HFFc6 (cell line): ENCODE measurements at places on chromosomes 5 and 9.
A peak's percentile ranks its signal among the peaks of the same experiment; 100 is the strongest.

DNA sequence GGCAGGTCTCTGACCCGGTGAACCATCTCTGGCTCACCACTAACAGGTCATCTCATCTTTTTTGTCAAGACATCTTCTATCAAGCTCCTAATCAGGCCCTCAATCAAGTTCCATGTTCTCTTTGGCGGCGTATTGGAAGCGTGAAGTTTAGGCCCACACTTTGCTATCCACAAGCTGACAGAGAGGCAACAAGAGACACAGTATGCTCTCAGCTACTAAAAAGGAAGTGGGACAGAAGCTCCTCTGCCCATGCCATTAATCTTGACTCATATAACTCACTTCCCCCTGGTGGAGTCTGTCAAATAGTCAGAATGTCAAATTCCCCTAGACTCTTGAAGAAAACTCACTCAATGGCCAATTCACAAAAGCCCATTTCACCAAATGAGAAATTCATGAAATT is 77.6 kb upstream of the TMC1 start:
- DNase-seq: no peak

GRCh38 chr9:77271023-77271690 is 93.8 kb downstream of the VPS13A start:
- DNase-seq: no peak

DNA sequence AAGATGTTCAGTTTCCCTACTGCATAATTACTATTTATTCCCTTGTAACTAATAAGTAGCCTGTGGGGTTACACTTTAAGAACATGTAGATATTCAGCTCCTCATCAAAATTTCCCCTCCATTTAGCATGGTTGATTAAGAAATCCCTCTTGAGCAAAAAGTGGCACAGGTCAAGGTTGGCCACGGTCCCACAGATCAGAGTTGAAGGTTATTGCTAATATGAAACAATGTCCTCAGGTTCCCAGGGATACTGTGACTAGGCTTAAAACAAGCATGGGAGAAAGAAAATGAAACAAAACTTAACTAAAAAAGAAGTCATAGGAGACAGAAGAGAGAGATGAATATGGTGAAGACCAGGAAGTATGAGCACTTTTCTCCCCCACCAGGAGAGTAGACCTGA is 64.2 kb downstream of the RFK start:
- DNase-seq: no peak

- DNase-seq: no peak
Observed at GRCh38 chr5:14453481-14453880, 128.1 kb upstream of the OTULINL start.

DNA sequence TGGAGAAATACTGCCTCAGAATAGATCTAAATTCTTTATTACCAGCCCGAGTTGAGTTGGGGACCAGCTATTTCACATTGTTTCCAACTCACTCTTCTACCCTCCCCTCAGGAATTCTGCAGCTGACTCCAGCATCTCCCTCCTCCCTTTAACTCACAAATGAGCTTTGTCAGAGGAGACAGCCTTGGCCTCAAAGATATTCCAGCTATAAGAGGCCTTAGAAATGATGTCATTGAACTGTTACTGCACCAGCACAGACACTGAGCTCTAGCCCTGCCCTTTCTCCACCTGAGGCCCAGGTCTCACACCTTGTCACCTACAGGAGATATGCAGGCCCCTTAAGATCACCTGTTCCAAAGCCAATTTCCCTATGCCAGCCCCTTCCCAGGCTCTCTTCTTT is 78.4 kb upstream of the ATP10B start:
- DNase-seq: no peak

- peak; percentile 35 for DNase-seq
Observed at GRCh38 chr5:14267166-14267838, 124.2 kb downstream of the TRIO start.

DNA sequence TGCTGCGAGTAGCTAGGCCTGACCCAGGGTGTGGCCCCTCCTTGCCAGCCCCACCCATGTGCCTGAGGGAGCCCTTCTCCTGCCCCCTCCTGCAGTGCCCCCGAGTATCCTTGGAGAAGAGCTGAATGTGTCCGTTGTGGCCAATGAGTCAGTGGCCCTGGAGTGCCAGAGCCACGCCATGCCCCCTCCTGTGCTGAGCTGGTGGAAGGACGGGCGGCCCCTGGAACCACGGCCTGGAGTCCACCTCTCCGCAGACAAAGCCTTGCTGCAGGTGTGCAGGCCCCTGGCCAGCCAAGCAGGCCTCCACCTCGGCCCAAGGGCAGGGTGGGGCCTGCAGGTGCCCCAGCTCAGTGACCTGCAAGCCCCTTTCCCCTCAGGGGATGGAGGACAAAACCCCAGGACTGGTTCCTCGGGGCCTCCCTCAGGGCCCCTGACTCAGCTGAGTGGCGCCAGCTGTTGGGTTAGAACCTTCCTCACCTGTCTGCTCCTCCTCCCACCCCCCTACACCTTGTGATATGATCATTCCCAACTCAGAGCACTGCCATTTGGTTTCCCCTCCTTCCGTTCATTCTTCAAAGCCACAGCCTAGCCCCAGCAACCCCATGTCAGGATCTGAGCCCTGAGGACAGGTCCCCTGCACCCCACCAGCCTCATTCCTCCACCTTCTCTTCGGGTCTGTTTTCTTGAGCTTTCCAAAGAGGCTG is 80.0 kb upstream of the ASS1 start:
- DNase-seq: no peak

GRCh38 chr9:15182101-15182551 is 124.9 kb downstream of the TTC39B start:
- no peak for DNase-seq

DNA sequence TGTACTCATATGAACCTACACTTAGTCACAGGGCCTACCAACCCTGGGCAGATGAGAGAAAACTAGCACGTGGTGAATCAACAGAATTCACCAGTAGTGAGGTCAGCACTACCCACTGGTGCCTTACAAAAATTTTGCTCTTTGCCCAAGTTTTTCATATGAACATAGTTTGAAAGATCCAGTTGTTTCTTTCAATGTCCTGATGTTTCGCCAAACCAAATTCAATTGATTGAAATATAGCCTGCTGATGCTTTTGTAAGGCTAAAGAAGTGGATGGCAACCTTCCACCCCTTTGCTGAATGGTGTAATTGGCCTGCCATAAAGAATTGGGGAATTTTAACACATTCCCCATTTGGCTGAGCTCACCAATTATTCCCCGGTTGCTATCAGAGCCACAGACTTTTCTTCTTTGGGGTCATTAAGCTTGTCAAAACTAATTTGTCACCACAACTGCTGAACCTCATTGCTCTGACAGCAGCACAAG is 339.2 kb downstream of the GLIS3 start:
- DNase-seq: peak; percentile 62

DNA sequence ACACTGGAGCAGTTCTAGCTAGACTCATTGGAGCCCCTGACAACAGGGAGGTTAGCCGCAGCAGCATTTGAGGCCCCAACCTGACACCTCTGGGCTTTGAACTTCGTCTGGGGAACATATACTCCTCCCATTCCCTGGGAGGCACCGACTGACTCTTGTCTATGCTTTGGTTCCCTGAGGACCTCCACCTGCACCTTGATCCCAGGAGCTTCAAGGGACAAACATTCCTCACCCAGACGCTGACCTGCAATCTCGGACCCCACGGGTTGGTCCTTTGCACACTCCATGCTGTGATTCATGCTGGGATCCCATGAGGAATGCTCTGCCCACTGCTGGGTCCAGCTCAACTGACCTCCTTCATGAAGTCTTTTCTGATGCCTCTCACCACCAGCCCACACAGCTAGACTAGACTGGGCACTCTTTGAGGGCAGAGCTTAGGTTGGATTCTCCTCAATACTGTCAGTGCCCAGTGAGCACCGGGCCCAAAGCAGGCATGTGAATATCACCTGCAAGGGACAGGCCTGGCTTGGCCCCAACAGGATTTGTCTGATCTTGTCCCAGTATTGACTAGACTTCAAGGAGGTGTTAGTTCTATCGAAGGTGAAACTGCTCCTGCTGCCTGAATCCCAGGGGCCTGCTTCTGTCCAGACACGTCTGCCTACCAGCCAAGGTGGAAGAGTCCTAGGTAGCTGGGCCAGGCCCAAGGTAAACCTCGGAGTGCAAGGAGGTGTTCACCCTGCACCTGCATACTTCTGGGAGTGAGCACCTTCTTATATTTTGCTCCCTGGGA is 51.8 kb upstream of the ZBTB43 start:
- DNase-seq: no peak

DNA sequence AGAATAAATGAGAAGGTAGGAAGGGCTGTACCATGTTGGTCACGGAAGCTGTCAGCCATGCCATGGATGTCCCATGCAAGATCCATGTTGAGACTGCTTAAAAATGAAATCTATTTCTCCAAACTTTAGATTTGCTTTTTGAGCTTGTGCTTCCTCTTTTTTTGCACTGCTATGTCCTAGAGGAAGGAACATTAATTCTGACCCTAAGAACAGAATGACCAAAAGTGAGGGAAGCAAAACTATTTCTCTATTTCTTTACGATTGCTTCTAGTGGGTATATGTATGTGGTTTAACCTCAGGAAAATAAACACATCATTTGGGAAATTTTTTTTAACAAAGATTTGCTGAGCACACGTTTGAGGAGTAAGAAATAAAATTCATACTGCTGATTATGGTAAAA is 84.6 kb downstream of the USP20 start:
- no peak for DNase-seq

GRCh38 chr9:82456642-82457041 is 468.1 kb downstream of the SPATA31D1 start:
- DNase-seq: peak; percentile 64

DNA sequence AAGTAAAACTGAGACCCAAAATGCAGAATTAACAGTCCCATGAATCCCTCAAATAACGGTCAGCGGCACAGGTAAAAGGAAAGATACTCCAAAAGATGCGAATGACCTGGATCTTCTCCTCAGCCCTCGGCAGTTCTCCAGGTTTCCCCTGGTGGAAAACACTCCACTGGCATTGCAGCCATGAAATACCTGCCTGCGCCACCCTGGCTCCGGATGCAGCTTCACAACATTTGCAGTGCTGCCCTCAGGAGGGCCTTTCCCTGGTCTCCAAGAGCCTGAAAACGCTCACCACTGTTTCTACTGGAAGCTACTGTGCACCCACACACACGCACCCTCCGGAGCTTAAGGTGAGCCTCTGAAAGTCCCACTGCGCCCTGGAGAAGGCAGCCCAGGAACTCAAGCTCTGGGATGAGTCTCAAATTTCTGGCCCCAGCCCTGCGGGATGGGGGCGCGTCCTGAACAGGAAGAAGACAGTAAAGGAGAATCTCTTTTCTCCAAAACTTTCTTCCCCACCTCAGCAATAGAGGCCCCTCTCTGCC is 612 bp downstream of the UGT3A2 start:
- no peak for DNase-seq

GRCh38 chr9:121122246-121123032 is 47.7 kb downstream of the CNTRL start:
- DNase-seq: no peak

DNA sequence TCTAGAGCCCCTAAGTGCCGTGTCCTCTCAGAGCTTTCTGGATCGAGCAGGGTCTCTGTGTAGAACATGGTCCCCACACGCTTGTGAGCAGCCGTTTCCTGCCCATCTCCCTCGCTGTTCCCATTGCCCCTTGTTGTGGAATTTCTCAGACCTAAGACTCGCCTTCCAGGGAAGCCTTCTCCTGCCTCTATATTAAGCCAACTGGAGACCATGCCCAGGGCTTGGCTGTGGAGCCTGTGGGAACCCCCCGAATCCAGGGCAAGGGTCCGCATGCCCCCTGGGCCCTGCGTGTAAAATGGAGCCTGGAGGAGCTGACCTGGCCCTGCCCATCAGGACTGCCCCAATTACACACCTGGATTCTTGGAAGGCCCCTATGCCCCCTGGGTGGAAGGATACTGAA is 14.5 kb upstream of the SPATA31E1 start:
- no peak for DNase-seq

GRCh38 chr9:133426011-133426410 is 3.8 kb downstream of the ADAMTS13 start:
- no peak for DNase-seq

DNA sequence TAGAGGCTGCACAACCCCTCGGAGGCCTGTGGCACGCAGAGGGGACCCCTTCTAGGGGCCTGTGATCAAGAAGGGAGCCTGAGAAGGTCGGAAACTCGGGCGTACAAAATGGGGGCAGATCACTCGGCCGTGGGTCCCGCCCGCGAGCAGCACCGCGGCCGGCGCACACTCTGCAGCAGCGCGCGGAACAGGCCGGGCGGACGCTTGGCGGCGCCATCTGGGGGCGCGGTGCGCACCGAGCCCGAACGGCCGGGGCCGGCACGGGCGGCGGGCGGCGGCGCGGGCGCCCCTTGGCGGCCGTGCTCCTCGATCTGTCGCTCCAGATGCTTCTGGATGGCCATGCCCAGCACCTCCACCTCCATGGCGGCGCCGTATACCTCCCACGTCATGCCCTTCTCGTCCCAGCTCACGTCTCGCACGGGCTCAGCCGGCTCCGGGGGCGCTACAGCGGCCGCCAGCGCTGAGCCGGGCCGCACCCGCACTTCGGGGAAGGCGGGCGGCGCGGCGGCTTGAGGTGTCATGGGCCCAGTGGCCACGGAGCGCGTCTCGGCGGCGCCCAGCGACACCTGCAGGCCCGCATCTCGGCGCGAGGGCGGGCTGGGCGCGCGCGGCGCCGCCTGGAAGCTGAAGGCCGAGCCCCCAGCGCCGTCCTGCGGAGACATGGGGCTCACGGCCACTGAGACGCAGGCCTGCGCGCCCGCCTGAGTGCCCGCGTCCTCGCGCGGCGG is 13.1 kb downstream of the GPRIN1 start:
- DNase-seq: no peak

- no peak for DNase-seq
Observed at GRCh38 chr5:135497971-135498636, 37.7 kb downstream of the NEUROG1 start.

- DNase-seq: no peak
Observed at GRCh38 chr5:18544421-18544820, 910.2 kb downstream of the TAF11L14 start.

- DNase-seq: peak; percentile 56
Observed at GRCh38 chr9:81032030-81032572, 657.2 kb downstream of the TLE1 start.

GRCh38 chr5:95959051-95959887 is 2.4 kb downstream of the ELL2 start:
- no peak for DNase-seq

DNA sequence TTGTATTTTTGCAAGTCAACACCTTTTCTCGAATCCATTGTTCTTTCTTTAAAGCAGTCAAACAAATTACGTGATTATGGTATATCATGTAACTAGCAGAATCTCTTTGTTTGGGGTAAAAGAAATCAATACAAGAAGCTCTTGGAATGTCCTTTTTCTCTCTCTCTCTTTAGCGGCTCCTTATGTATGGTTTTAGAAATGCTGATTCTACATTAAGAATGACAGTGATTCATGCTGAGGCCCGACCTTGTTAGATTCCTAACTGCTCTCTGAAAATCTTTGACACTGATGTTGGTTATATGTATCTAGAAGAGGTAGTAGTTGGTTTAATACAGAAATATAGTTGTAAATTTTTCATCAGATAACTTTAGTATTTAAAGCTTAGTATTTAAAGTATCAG is 76.4 kb downstream of the SNX24 start:
- DNase-seq: no peak

GRCh38 chr5:134133995-134134541 is 19.6 kb downstream of the TCF7 start:
- no peak for DNase-seq

- DNase-seq: no peak
Observed at GRCh38 chr9:131235480-131235851, 40.8 kb downstream of the FAM78A start.
